ENCODE measurements at places on chromosomes 1 and 21.

DNA sequence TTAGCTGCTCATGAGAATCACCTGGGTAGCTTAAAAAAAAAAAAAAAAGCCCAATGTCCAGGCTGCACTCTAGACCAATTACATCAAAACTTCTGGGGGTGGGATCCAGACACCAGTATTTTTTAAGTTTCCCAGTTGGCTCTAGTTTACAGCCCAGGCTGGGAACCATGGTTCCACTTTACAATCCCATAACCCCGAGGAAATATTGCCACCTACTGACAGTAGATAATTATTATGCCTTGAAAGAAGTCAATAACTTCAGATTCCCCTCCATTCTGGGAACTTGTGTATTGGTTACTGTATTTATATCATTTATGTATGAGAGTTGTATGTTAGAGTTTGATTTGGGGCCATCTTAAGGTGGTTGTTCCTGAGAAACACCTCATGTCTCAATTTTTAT lies 100.2 kb downstream of the SPATA46 start:
- no peak for DNase-seq

GRCh38 chr1:44557778-44558177 lies 116.5 kb downstream of the TMEM53 start:
- DNase-seq: no peak

GRCh38 chr1:212606395-212607205 lies 2.0 kb upstream of the ATF3 start:
- peak; percentile 86 for DNase-seq

- no peak for DNase-seq
These were observed 93.9 kb upstream of the COG2 start for GRCh38 chr1:230548357-230548756.

DNA sequence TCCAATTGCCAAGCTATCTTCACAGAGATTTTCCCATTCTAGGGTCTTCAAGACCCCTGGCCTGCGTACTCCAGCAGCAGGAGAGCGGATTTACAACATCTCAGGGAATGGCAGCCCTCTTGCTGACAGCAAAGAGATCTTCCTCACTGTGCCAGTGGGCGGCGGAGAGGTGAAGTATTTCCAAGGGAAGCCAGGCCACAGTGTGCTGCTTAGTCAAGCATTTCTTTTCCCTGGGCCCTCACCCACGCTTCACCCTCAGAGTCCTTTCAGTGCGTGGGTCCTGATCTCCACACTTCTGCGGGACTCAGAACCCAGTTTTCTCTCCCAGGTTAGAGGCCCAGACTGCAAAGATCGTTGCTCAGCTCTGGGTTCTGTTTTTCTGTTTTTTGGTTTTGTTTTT lies 13.1 kb downstream of the CDCA8 start:
- DNase-seq: no peak

GRCh38 chr1:107309962-107310361 lies 169.1 kb downstream of the NTNG1 start:
- DNase-seq: no peak

- no peak for DNase-seq
These were observed 7.5 kb upstream of the KPNA6 start for GRCh38 chr1:32100359-32100758.

GRCh38 chr1:247740721-247741120 lies 2.3 kb downstream of the OR14K1 start:
- no peak for DNase-seq

GRCh38 chr1:163063610-163064009 lies 5.6 kb upstream of the RGS4 start:
- no peak for DNase-seq

DNA sequence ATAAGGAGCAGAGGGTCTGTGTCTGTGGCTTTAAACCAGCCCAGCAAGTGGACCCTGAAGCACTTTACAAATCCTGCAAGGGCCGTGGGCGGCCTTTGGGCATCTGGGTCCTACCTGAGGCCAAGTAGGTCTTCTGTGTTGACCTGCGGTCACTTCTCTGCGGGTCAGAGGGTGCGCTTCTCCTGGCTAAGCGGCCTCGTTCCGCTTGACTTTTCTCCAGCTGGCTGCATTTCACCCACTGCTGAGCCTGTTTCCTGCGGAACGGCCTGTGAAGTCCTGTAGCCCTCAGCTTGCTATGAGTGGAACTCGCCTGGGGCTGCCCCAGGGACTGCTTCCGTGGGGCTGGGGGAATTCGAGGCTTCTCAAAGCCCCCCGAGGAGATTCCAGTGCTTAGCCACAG lies 43.3 kb downstream of the SLC37A1 start:
- peak; percentile 13 for DNase-seq
